ENCODE measurements at places on chromosomes 2 and 18.

- no peak for DNase-seq
These were observed 38.5 kb downstream of the ROCK2 start for GRCh38 chr2:11305958-11306357.

GRCh38 chr2:108390340-108390739, 12.6 kb downstream of the SULT1C4 start:
- DNase-seq, result no peak

GRCh38 chr2:23083966-23084365, 301.0 kb upstream of the KLHL29 start:
- DNase-seq, result no peak

GRCh38 chr2:79511320-79511951, 1.4 kb upstream of the CTNNA2 start:
- DNase-seq, result no peak

DNA sequence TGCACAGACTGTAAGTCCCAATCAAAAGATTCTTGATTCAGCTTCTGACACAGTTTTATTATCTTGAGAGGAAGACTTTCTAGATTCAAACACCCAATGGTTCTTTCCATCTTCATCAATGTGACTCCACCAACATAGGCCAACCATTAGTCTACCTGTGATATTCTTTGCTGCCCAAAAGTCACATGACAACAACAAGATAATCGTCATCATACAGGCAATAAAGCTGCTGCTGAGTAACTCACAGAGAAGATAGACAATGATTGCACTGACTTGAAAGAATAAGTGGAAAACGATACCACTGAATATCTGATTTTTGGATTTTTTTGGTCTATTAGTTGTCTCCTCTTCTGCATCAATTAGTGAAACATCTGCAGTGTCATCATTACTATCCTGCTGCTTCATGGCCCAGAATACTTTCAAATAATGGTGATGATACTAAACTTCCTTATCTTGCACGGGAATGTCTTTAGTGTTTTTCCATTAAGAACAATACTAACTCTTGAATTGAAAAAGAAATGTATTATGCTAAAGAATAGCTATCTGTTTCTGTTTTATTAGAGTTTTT, 19.5 kb downstream of the M1AP start:
- no peak for DNase-seq

DNA sequence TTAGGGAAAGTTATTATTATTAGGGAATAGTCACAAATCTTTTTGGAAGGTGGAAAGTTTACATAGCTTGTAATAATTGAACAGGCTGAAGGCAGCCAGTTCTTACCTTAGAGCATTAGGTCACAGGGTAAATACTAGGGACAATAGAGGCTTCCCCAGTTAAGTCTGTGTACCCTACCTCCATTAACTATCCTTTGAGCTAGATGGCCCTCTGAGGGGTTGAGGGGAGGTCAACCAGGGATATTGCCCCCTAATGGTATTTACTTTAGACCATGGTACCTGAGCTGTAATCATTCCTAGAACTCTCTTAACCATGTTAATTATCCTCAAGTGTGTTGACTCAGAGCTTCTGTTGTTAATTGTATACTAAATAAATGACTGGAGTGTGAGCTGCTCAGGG, 120.5 kb upstream of the SCN7A start:
- DNase-seq, result no peak

- DNase-seq, result no peak
These were observed 682 bp upstream of the SCLY start for GRCh38 chr2:238060096-238060541.

GRCh38 chr2:30770816-30771576, 36.2 kb downstream of the CAPN13 start:
- no peak for DNase-seq

Data from BE2C (cell line).